ENCODE measurements at places on chromosomes 2 and 18.

DNA sequence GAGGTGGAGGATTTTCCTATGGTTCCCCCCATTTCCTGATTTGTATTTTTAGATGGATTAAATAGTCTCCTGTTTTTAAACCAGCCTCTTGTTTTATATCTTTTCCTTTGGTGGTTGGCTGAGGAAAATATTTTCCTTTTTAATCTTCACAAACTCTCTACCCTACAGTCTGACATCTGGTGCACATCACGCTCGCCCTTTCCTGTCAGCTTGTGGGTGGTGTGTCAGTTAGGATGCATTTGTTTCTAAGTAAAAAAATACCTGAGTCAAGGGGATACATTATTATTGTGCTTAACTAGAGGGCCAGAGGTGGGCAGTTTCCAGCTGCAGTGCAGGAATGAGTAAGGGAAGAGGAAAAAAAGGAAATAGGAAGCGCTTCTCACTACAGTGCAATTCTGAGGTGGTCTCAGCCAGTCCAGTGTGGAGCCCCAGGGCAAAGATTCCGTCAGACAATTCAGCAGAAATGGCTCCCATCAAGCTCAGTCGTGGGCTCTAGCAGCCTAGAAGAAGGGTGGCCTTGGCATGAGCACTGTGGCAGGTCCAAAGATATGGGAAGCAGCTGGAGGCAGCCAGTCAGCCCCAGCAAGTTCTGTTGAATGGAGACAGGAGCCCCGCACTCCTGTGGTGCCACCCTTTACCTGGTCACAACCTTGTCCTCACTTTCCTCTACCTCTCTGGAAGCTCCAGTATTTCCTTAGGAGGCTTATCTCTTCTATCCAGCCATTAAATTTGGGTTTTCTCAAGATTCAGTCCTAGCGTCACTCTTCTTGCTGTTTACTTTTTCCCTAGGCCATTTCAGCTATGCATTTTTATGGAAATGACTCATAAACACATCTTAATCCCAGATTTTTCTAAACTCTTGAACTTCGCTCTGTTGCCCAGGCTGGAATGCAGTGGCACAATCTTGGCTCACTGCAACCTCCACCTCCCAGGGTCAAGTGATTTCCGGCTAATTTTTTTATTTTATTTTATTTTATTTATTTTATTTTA, 18.5 kb downstream of the SFTPB start:
- DNase-seq, result no peak

DNA sequence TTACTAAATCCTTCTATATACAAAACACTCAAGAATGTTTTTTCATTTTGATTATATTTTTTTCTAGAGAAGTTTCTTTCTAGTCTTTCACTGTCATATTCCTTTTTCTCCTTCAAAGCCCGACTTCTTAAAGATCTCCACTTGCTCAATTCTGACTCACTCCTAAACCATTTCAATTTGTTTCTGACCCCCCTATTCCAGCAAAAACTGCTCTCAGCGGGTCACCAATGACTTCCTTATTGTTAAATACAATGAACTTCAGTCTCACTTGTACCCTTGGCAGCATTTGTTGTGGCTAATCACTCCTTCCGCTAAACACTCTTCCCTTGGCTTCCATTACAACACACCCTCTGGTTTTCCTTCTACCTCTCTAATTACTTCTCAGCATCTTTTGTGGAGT, 111.1 kb upstream of the RBBP8 start:
- no peak for DNase-seq

DNA sequence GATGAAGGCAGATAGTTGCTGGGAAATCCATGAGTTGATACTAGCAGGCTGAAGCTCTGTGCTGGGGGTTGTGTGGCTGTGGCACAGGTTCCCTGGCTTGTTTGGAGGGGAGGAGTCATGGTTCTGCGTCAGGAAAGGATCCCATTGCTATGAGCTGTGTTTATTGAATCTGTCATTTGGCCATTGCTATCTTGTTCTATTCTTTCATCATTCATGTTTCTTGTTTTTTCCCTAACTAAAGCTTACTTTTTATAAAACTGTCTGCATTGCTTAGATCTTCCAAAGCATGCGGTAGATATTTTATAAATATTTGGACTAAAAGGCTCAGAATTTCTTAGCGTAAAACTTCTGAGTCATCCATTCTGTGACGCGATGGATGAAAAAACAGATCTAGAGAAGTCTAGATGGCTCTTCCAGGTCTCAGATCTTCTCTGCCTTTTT, 335.3 kb downstream of the PTPRM start:
- no peak for DNase-seq

DNA sequence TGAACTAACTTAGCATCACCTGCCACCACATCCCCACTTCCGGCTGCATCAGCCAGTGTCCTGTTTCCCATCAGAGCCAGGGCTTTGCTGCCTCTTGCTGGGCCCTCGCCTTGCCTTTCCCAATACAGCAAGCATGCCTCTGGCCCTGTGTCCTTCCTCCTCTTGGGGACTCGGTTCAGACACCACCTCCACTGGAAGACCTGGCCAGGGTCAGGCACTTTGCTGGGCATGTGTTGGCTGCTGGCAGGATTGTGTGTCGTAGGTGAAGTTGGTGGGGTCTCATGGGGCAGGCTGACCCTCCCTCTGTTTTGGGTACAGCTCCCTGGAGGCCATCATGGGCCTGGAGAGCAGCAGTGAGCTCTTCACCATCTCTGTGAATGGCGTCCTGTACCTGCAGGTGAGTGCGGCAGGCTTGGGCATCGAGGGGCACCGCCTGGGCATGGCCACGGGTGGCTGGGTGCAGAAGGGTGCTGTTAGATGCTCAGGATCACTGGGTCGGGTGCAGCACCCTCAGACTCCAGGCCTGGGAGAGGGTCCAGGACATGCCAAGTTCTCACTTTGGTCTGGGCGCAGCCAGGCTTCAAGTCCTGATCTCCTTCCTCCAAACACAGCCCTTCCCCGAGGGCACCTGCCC, 6.6 kb downstream of the ERFE start:
- no peak for DNase-seq

- DNase-seq, result peak; percentile 67
Measured at GRCh38 chr2:132901661-132902060, 231.7 kb upstream of the LYPD1 start.

GRCh38 chr2:191051825-191052778, 38.1 kb upstream of the STAT1 start:
- DNase-seq, result peak; percentile 62

DNA sequence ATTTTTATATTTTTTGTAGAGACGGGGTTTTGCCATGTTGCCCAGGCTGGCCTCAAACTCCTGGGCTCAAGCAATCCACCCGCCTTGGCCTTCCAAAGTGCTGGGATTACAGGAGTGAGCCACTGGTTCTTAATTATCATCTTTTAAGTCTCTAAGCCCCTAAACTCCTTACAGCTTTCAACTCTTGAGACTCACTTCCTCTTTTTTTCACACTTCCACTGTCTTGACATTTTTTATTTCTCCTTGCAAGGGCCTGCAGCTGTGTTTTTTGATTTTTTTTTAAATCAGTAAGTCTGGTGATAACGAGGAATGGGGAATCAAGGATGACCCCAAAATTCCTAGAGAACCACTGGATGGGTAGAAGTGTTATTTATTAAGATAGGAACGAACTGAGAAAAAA, 8.6 kb upstream of the ABCB11 start:
- no peak for DNase-seq

DNA sequence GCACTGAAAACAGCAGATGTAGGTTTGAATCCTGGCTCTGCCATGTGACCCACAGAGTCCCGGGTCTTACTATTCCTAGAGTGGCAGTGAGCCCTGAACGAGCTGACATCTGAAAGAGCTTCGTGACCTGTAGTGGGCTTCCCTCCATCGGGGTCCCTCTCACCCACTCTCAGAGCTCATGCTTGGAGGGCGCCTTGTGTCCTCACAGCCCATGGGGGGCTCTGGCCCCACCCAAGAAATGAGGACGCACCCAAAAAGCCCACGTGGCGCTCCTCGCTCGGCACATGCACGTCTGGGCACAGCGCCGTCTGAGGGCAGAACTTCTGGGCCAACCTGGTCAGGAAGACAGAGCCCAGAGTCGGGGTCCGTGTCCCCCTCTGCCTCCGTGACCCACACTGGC, 23.7 kb downstream of the LBH start:
- no peak for DNase-seq

DNA sequence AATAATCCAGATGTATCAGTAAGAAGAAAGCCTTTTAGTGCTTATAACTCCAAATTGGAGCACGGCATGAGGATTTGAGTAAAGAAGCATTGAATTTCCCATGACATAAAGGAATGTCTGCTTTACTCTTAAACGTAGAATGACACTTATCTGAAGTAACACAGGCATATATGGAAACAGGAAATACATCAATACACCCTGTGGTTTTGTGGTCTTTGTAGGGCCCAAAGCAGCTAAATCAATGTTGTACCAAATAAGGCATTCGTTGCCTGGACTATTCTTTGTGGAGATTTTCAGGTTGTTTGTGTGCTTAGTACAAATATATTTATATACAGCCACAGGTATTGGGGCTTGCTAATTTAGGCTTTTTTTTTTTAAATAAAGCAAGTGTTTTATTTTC, 660.5 kb downstream of the LRRTM4 start:
- peak; percentile 42 for DNase-seq

DNA sequence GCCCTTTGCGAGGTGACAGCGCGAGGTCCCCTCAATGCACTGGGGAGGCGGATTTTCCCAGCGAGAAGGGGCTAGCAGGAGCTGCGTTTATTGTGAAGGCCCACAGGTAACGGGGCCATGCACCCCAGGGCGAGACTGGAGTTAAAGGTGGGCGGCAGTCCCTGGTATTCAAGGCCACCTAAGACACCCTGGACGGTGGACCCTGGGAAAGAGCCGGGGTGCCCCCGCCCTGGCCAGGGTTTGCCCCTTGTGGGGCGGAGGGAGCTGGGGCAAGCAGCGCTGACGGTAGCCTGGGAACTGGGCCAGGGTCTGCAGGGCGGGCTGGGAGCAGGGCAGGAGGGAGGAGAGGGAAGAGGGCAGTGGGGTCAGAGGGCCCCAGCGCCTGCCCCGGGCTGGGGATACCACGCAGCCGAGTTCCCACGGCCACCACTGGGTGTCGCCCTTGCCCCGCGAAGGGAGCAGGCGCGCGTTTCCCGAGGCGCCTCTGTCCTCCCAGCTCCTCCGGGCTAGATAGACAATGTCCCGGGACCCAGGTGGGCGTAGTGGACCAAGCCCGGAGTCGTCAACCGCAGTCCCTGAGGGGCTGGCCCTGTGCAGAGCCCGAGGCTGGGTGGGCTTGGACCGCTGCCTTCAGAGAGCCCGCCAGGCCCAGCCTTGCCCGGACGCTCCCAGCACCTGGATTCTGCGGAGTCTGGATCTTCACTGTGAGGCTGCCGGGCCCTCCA, 80.2 kb downstream of the SMAD4 start:
- no peak for DNase-seq

GRCh38 chr18:25795213-25795612, 295.2 kb downstream of the SS18 start:
- DNase-seq, result no peak

- DNase-seq, result no peak
Measured at GRCh38 chr2:120105360-120105759, 92.5 kb downstream of the EPB41L5 start.

DNA sequence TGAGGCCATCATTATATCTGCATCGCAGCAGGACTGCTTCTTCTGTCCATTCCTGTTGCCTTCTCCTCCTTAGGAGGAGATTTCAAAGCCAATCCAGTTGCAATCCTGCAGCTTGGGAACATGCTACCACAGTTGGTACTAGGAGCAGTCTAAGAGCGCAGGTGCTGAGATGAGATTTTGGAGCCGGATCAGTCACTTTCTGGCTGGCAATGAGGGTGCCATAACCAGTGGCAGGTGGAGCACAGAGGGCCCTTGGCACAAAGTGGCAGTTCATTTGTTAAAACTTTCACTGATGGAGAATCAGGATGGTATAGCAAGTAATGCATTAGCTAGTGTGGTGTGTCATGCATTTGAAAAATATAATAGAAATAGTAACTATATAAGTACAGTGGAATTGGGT, 173.7 kb upstream of the ATP5MC3 start:
- no peak for DNase-seq

DNA sequence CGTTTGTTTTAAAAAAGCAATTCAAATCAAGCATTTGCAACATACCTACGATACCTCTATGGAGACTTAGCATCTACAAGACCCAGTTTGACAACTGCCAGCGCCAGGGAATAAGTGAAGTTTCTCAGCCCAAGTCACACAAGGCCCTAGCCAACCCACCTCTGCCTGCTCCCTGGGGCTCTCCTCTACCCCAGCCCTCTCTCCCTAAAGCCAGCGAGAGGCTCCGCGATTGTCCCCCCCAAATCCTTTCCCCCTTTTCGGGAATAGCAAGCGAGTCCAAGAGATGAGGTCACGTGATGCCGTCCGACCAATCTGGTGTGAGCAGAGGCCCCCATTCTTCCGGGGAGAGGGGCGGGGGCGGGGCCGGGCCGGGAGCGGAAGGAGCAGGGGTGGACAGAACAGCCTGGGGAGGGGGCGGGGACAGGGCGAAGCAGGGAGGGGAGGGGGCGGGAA, 102.2 kb upstream of the RAB6C start:
- peak; percentile 57 for DNase-seq

DNA sequence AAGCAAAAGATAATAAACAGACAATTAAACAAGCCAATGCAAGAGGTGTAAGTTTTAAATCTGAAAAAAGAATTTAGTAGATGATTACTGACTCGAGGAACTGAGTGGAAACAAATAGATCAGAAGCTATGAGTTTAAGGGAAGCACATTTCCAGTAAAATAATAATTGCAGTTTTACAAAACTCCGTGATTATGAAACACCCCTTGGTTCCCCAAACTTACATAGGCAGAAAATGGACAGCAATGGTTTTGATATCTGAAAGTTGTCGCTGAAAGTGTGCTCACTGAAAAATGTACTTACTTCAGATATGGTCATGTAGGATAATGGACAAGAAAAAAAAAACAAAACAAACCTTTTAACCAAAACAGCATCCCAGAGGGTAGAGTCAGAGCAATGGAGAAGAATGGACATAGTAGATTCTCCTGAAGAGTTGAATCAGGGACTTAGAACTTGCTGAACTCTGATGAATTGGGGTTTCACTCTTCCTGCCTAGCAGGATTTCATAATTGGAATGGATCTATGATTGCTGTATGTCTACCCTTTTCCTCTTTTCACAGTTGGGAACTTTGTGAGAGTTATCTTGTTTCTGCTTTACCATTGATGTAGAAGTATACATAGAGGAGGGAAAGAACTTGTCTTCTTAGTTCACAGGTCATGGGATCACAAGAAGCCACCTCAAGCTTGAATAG, 305.6 kb upstream of the ZEB2 start:
- no peak for DNase-seq

GRCh38 chr2:72136933-72137497, 10.6 kb downstream of the CYP26B1 start:
- DNase-seq, result no peak

DNA sequence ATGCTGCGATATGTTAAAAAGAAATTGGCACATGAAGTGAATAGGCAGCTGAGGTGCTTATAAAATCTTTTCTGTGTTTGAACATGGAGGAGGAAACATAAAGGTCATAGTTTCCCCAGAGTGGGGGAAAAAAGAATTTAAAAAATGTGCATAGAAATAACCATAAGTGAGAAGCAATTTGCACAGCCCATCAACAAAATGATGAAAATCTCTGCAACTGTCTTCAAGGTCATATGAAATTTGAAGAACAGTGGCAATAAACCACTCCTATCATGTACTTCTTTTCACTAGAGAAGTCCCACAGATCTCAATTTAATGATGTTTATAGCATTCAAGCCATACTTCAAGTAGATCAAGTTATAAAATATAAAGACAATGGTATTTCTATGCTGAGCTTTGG, 46.7 kb upstream of the ZNF804A start:
- DNase-seq, result no peak
